T-helper 9 cell (primary cell): ENCODE measurements at places on chromosomes 4 and X.

DNA sequence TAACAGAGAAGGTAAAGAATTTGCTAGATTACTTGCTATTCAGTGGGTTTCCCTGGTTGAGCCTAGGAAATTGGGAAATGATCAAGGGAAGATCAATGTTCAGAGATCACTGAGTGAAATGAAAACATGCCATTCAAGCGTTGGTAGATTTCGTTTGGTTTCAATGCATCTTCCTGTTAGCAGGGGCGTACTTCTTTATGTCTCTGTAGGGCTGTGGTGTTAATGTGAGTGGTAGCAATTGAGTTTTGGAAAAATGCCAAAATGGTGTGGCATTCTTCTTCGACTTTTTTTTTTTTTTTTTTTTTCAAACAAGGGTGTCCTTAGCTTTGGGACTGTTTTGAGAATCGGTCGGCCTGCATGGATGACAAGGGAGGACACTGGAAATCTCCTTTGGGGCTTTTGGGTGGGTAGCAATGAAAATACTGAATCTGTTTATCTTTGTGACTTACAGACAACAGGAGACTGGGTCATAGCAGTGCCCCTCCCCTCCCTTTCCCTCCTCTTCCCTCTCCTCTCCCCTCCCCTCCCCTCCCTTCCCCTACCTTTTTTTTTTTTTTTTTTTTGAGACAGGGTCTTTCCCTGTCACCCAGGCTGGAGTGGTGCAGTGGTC, 50.4 kb downstream of the SPRY1 start:
- no peak for DNase-seq

DNA sequence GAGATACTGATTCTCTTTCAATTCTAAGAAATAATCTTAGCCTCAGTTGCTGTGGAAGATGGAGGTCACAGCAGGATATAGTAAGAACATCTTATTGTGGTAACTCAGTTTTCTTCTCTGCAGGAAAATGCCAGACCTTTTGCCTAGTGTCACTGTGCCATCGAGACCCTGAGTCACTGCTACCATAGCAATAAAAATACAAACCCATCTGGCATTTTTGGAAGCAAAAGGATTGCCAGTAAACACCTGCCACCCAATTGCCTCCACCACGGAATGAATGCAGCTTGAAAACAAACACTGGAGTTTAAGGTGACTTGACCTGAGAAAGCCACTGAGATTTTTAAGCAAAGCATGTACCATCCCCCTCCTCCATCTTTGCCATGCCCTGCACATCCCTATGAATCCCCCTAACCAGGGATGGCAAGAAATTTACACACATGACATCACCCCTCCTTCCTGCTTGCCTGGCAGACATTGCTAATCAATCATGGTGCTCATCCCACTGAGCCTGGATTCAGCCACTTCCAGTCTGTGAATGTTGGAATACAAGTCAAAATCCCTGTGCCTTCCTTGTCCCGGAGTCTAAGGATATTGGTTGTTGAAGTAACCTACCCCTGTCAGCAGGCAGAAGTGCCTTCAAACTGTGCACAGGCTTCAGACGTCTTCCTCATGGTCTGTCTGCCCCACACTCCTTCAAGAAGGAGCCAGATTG, 59.6 kb upstream of the MAMLD1 start:
- DNase-seq, result no peak

GRCh38 chrX:101550362-101550750, at the start of gene ARMCX1:
ARMCX1 (plus strand) TSS chrX:101550547; CDS start chrX:101552931, 2,384 bp downstream.
- DNase-seq, result no peak

- DNase-seq, result no peak
These were observed 410 bp downstream of the GNL3L start for GRCh38 chrX:54530357-54530900.

- no peak for DNase-seq
These were observed 137.8 kb upstream of the RBPJ start for GRCh38 chr4:26183017-26183416.

- no peak for DNase-seq
These were observed 70.2 kb downstream of the CLDN22 start for GRCh38 chr4:183249854-183250253.

- DNase-seq, result no peak
These were observed 58.5 kb upstream of the SLC7A11 start for GRCh38 chr4:138300616-138301015.

- no peak for DNase-seq
These were observed 26.8 kb downstream of the MGST2 start for GRCh38 chr4:139692309-139693012.

DNA sequence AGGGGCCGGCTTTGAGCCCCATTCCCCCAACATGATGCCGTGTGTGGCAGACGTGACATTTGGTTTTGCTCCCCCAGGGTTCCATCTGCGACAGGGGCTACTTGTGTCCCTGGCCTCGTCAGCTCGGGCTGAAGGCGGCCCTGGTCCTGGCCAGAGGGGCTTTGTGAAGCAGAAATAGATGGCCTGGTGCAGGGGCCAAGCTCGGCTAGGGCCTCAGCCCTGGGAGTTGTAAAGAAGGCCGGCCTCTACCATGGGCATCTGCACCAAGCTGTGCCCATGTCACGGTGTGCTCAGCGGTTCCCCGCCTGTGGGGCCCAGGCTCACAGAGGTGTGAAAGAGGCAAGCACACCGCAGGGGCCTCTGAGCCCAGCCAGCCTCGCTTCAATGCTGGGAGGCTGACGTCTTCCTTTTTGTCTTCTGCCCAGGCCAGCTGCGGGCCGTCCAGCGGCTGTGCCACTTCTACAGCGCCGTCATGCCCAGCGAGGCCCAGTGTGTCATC, 32.5 kb downstream of the SH3TC1 start:
- DNase-seq, result no peak

GRCh38 chr4:52628543-52628942, 30.6 kb downstream of the USP46 start:
- DNase-seq, result no peak

DNA sequence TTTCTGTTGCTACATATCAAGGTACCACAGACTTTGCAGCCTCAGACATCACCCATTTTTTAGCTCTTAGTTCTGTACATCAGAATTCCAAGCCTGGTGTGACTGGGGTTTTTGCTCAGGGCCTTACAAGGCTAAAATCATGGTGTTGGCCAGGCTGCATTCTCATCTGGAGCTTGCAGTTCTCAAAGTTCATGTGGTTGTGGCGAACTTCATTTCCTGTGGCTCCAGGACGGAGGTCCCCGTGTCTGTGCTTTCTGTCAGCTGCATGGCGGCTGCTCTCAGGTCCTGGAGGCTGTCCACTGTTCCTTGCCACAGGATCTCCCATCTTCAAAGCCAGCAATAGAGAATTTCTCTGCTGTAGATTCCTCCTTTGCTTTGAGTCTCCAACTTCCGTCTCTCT, 157.4 kb downstream of the STIM2 start:
- DNase-seq, result no peak

- DNase-seq, result no peak
These were observed at the start of gene SLITRK4 for GRCh38 chrX:143635915-143636314. SLITRK4 (minus strand) TSS chrX:143636101; CDS start chrX:143631108, 4,993 bp downstream.

DNA sequence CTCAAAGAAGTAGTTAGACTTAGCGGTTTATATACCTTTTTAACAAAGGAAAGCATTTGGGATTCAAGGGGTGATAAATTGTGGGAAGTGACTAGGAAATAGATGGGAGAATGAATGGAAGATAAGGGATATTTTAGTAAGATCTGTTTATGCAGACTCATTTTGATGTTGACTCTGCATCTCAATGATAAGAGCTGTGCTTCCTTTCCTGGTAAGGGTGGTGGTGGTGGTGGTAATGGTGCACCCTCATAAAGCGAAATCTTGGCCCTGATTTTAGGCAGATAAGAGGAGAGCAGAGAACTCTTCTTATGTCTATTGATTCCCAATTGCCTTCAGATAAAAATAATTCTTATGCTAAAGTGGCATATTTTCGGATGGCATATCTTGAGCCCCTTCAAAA, 197.1 kb downstream of the SPRY1 start:
- DNase-seq, result no peak

DNA sequence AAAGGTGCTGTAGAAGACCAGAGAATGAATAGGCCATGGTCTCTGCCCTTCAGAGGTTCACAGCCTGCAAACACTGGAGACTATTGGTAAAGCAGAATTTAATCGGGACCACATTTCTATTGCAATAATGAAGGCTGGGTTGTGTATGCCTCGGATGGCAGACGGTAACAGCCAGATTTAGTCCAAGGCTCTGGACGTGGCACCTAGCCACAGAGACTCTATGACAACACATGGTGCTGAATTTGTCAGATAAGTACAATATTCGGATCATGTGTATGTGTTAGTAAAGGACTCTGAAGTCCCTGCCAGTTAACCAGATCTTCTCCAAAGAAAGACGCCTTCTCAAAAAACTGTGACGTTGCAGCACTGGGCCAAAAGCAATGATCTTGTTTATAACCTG, 129.0 kb downstream of the DCTD start:
- no peak for DNase-seq

DNA sequence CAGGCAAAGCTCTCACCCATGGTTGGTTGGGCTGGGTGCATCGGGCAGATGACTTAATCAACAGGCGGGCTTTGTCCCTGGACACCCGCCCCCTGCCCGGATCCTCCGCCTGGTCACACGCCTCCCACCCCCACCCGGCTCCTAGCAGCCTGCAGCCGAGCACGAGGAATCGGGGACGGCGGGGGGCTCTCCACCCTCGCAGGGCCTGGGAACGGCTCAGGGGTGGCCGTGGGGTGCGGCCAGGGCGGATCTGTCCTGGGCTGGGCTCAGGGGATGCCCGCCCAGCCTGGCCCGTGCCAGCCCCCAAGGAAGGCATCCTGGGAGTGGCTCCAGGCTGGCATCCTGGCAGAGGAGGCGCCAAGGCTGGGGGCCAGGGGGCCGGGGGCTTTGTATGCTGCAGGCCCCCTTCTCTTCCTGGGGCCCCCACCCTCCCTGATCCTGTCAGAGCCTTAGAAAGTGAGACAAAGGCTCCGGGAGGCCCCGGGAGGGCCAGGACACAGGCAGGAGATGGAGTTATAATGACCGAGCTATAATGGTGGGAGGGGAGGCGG, 32.5 kb upstream of the FGFR3 start:
- no peak for DNase-seq

DNA sequence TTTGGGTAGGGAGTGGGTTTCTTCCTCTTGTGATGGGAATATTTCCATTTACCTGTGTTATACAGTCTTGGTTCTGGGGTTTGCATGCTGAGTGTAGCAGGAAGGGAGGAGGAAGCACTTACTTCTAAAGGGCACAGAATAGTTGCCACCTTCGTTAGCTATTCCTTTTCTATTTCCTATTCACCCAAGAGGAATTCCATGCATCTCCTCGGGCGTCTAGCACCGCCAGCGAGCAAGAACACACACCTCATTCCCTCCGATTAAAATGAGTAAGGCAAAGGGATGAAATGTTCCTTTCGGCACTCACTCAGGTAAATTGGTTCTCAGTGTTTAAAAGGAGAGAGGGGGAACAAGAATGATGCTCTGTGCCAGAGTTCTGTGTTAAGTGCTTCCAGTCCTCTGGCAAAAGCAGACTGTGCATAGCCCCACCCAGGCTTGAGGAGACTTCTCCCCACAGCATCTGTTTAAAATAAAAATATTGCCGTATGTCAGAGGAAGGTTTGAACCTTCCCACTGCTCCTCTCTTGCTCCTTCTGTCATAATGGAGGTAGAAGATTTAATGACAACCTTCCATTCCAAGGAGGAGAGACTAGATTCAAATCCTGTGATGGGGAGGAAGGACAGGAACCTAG, 351.4 kb downstream of the PTTG2 start:
- DNase-seq, result no peak
